CD4-positive, CD25-positive, alpha-beta regulatory T cell (primary cell): ENCODE measurements at places on chromosomes 7 and 10.

GRCh38 chr7:46680147-46680546, 759.1 kb upstream of the IGFBP3 start:
- no peak for DNase-seq

GRCh38 chr7:50479743-50480517, 29.8 kb upstream of the FIGNL1 start:
- no peak for DNase-seq

DNA sequence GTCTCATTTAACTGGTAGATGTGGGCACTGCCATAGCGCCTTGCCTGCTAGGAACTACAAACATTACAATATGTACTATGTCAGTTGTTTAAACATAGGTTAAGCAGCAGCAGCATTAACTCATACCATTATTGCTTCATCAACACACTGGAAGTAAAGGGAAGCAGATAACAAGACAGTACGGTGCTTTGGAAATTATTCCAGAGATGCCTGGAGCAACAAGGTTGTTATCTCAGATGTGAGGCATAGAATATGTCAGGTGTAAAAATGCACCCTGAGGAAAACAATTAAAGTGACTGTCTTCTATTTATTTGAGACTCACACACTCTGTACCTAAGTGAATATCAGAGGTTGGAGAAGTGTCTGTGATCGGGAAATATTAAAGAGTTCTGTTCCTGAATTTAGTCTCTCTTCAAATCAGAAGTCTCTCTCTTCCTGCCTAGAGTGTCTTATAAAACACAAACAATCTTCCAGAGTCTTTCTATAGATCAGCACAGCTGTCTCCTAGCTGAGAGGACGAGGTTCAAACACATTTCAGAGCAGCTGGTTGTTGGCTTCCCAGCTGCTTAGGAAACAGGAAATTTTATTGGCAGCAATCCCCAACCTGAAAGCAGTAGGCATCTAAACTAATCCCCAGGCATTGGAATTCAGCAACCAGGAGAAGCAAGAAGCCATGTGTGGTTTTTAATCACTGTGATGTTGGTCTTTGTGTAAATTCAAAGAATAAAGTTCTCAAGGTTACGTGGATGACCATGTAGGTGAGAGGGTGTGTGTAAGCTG, 994.4 kb upstream of the LRRTM3 start:
- no peak for DNase-seq

GRCh38 chr10:103580430-103580829, 86.9 kb downstream of the NEURL1 start:
- no peak for DNase-seq

- no peak for DNase-seq
Observed at GRCh38 chr7:84591897-84592296, 397.3 kb upstream of the SEMA3A start.

GRCh38 chr10:75762431-75762802, 331.0 kb downstream of the LRMDA start:
- DNase-seq, result no peak

DNA sequence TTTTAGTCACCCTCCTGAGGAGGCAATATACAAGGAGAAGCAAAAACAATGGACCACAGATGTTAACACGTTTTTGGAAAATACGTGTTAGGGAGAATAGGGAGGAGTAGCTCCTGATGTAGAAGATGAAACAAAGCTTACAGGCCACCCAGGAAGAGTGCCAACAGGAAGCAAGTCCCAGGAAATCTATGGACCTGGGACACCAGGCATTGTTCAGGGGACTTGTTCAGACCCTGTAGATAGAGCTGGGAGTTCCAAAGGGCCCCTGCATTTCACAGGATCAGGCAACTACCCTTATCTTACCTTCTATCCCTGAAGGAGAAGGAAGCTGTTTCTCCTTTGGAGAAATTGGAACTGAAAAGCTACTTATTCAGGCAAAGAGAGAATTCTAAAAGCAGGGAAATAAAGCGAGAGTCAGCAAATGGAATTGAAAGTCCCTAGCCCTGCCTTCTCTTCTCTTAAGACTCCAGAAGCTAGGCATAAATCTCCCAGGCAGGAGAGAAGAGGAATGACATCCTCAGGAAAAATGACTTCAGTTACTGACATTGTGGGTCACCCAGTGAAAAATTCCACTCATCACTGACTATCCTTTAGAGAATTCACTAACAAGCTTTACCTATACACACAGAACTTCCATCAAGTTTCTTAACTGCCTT, 77.7 kb upstream of the FAM3C start:
- no peak for DNase-seq

DNA sequence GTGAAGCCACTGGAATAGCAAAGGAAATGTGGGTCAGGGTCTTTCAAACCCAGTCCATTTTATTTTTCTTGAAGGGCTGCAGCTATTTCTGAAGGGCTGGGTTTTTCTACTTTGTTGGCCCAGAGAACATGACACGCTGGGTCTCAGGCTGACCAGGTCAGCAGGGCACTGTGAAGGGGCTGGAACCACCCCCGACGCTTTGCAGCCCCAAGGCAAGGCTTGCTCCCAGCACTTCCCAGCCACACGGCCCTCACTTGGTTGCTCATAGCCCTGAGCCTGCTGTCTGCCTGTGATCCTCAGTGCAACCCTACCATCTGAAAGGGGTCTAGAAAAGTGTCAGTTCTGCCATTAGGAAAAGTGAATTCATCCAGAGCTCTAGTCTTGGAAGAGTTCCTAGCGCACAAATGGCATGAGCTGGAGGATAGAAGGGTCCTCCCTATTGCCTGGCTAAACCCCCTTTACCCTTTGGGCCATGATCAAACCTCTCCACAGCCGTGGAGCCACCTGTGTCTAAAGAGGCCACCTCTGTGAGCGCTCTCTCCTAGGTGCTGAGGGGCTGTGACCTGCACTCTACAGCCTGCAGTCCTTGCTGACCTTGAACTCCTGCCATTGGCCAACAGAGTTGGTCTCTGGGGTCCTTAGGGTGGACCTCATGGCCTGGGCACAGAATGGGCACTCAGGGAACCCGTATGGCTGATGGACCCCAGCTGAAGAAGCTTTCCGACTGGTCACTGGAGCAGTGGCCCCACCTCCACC, 132.0 kb downstream of the RGS10 start:
- DNase-seq, result no peak

DNA sequence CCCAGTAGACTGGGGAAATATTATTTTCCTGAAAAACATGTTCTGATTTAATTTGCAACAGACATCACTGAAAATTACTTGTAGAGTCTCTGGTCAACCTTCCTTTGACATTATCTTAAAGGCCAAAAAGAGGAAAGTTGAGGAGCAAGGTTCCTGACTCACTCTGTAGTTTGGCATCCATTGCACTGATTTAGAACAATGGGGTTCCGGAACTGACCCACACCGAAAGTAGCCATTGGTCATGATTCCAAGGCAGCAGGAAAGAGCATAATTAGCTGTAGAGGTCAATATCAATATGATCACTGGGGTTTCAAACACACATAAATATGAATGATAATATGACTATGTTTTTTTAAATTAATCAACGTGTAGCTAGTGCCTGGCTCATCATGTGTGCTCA, 65.8 kb downstream of the DNMBP start:
- DNase-seq, result no peak

GRCh38 chr10:79442171-79443040, 3.0 kb downstream of the ZCCHC24 start:
- DNase-seq, result no peak

DNA sequence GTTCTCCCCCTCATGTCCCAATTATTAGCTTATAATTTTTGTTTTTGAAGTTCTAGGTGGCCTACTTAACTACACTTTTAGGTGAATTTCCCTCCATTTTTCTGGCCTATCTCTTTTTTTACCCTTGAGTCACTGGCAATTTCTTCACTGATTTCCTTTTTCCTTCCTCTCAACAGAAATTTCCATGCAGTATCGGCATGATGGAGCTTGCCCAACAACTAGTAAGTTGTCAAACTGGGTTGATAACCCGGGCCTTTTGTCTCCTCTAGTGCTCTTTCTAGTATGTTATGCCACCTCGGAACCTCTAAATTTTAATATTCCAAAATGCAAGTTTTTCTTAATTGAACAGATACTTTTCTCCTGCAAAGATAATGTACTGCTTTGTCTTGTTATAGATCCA, 147.1 kb downstream of the MLLT10 start:
- DNase-seq, result no peak

GRCh38 chr10:24651923-24652322, 71.8 kb downstream of the ARHGAP21 start:
- no peak for DNase-seq

DNA sequence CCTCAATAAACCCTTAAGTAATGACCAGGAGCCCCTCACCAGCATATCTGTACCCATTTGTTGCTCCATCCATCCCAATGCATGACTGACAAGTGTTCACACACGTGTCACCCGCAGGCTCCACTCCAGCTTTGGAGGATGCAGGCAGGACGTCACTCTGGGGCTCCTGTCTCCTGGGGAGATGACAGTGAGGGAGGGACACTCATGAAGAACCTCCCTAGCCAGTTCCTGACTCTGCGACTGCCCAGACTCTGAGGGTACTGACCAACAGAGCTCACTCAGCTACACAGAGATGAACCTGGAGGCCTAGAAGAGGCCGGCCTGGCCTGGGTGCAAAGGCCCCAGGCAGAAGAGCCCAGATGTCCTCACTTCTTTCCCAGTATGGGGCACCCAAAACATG, 135.1 kb upstream of the RET start:
- DNase-seq, result no peak

GRCh38 chr10:78148961-78149612, 115.4 kb downstream of the RPS24 start:
- DNase-seq, result no peak

- DNase-seq, result no peak
Observed at GRCh38 chr7:34128762-34129161, 223.4 kb downstream of the BMPER start.

DNA sequence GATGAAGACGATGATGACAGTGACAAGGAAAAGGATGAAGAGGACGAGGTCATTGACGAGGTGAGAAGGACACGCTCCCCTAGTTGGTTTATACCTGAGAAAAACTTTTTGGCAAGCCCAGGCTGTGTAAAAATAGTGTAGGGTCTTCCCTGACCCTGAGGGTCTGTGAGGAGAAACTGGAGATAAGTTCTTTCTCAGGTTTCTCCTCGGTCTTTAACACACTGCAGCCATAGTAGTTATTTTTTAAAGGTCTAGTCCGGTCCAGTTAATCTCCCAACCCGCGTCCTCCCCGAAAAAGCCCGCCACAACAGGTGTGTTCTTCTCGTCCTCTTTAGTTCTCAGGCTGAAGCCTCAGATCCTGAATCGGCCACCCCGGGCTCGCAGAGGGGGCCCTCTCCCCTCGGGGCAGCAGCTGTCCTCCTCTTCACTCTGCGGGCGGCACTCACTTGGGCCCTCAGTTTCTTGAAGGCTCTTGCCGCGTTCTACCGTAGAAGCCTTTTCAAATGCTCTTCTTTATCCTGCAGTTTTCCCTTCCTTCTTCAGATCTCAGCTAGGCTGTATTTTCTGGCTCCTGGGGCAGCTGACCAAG, 411 bp downstream of the BCCIP start:
- no peak for DNase-seq

GRCh38 chr7:107173691-107174406, 5.0 kb downstream of the HBP1 start:
- DNase-seq, result peak; percentile 50

DNA sequence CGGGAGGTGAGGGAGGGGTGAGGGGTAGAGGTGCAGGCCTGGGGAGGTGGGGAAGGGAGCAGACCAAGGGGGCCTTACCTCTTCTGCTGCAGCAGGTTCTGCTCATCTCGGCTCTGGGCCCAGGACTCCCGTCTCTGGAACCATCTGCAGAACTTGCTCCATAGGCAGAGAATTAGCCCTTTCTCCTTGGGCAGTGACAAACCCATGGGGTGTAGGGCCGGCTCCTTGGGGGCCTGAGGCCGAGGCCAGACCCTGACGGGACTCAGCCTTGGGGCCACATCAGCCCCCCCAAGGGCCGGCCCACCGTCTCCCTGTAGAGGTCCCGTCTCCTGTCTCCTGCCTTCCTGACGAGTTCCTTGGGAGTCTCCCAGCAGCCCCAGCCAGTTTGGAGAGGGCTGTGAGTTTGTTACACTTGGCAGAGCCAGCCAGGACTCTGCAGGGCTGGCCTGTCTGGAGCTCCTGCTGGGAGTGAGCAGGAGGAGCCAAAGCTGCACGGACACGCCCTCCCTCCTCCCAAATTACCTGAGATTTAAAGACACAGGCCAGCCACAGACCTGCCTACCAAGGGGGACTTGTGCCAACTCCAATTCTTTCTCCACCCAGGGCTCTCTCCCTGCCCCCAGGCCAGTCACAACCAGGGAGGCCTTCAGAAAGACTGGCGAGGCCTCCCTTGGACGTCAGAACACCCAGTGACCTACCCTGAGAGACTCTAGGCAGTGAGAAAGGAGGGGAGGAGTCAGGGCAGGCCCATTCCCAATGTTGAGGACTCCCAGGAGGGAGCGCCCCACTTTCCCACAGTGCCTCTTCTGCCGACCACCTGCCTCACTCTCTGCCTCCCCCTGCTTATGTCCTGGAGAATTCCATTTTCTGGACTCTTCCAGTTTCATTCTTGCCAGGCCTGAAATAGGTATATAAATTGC, at the start of gene TRPV6:
TRPV6 (minus strand) TSS at position 435 of the 920 bp plus-strand sequence.
- DNase-seq, result no peak

- DNase-seq, result no peak
Observed at GRCh38 chr10:86931872-86932271, 25.5 kb downstream of the MMRN2 start.

DNA sequence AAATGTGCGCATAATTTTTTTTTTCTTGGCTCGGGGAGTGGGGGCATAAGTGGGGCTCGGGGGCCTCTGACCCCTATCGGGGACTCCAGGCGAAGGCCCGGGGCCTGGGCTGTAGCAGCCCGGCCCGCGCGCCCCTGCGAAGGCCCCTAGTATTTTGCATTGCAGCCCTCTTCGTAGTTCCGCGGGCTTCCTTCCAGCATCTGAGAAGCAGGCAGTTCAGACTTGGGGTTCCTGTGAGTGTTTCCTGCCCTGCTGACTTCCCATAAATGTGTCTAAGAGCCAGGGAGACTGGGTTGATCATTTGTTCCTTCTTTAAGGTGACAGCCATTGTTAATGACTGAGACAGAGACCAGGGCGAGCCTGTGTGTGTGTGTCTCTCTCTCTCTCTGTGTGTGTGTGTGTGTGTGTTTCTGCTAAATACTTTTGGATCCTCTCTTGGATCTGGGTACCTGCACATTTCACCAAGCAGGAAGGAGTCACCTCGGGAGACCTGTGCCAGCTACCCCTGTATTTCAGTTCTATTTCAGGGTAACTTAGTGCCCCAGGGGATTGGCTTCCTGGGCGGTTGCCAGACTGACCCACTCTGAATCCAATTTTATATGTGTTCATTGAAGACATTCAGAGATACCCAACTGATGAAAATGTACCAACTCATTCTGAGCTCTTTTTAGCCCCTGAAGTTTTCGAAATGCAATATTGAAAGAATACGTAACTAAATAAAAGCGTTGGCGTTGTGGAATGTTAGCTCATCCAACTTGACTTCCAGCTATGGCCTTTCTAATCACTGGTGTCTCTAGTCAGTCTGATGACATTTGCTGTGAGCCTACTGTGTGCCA, 805 bp downstream of the MSRB2 start:
- DNase-seq, result peak; percentile 30

GRCh38 chr7:82194016-82194643, 249.4 kb downstream of the CACNA2D1 start:
- no peak for DNase-seq

DNA sequence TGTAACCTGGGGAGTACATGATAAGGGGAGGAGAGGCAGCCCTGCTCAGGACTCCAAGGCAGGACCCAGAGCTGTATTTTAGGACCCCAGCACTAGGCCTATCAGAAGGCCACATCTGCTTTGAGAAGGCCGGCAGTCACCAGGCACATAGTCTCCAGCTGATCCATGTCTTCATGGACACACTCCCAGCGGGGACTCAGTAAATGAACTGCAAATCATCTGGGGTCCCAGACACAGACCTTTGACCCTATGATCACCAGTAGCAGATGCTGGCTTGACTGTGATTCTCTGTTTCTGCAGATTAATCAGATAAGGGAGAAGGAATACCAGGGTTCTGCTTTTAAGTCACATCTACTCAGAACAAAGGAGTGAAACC, 341.4 kb upstream of the PODXL start:
- DNase-seq, result no peak
